ENCODE measurements at places on chromosomes 12 and 14. TPM values are rescaled to one million over a fixed set of nuclear protein-coding genes. Genes with fewer than 3 reads are reported as not detected.

- DNase-seq, result no peak
- no peaks in the 10 kb centered on the region for H3K27me3 ChIP-seq
- H3K4me1 ChIP-seq, result peaks cover 51% of the 10 kb centered on the region
- peak overlapping the region; percentile 98 for H3K27ac ChIP-seq
Observed at GRCh38 chr14:34983148-34983760, 462 bp downstream of the SRP54 start.

GRCh38 chr12:19991146-19991545, 377.2 kb upstream of the PDE3A start:
- no peak overlapping the region for H3K27ac ChIP-seq
- H3K4me1 ChIP-seq, result no peaks in the 10 kb centered on the region
- DNase-seq, result no peak
- H3K36me3 ChIP-seq, result no peaks in the 10 kb centered on the region

- DNase-seq, result no peak
- H3K27ac ChIP-seq, result no peak overlapping the region
- no peak overlapping the region for H3K4me3 ChIP-seq
- H3K27me3 ChIP-seq, result no peaks in the 10 kb centered on the region
Observed at GRCh38 chr12:104846056-104846767, 111.9 kb downstream of the SLC41A2 start.

GRCh38 chr12:7884689-7885088, 12.0 kb upstream of the SLC2A14 start:
- H3K4me3 ChIP-seq, result no peak overlapping the region
- H3K27ac ChIP-seq, result no peak overlapping the region
- no peaks in the 10 kb centered on the region for H3K4me1 ChIP-seq

DPPA3 gene
- not detected for polyA plus RNA-seq

DNA sequence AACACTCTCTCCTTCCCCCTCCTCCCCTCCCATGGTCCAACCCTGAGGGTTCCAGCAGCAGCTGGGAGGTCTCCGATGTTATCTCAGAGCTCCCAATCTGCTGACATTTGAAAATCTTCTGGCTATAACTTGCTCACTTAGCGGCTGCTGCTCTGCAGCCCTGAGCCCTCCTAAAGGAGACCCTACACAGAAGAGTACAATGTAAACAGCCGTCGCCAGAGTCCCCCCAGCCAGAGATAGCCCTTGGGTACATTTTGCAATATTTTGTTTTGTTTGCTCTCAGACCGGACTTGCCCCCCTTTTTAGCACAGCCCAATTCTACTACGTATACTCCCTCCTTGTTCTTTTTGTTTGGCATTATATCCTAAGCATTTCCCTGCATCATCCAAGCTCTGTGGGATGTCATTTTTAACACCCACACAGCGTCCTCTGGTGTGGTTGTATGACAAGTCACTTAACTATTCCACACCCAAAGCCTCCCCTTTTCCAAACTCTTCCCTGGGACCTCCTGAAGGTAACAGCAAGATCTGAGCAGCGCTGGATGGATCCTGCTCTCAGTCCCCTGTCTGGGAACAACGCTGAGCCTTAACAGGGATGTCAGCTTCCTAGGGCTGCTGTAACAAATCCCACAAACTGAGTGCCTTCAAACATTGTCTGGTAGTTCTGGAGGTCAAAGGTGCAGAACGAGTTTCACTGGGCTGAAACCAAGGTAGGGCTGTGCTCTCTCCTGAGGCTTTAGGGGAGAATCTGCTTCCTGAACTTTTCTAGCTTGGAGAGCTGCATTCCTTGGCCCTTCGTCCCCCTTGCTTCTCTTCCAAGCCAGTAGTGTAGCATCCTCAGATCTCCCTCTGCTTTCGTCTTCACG, 25.3 kb upstream of the TCL1B start:
- peaks cover 31% of the 10 kb centered on the region for H3K4me1 ChIP-seq
- peaks cover 4% of the 10 kb centered on the region for H3K27me3 ChIP-seq
- no peak for DNase-seq
- no peak overlapping the region for H3K4me3 ChIP-seq
- no peak overlapping the region for H3K27ac ChIP-seq
- no peaks in the 10 kb centered on the region for H3K36me3 ChIP-seq

GRCh38 chr12:112005419-112006395, 7.3 kb downstream of the TMEM116 start:
- H3K27ac ChIP-seq, result no peak overlapping the region
- H3K36me3 ChIP-seq, result no peaks in the 10 kb centered on the region
- no peak overlapping the region for H3K4me3 ChIP-seq
- H3K4me1 ChIP-seq, result peaks cover 25% of the 10 kb centered on the region

DNA sequence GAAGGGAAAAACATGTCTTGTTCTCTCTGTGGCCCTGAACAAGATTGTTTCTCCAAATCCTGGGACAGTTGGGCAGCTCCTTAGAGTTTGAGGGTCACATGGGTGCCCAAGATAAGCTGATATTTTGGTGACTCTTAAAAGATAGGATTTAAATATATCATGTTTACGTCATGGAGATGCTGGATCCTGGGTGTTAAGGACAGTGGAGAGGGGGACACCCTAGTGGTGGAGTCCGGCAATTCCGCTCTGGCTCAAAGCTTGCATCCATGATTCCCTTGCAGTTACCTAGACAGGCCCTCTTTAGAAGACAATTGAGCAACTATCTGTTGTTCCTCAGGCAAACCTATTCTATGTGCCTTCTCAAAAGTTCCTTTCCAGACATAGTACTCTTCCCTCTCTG, 101.8 kb downstream of the CMKLR1 start:
- no peaks in the 10 kb centered on the region for H3K36me3 ChIP-seq
- no peak overlapping the region for H3K4me3 ChIP-seq

DACT1 gene
- polyA plus RNA-seq, result 2.6 TPM

DNA sequence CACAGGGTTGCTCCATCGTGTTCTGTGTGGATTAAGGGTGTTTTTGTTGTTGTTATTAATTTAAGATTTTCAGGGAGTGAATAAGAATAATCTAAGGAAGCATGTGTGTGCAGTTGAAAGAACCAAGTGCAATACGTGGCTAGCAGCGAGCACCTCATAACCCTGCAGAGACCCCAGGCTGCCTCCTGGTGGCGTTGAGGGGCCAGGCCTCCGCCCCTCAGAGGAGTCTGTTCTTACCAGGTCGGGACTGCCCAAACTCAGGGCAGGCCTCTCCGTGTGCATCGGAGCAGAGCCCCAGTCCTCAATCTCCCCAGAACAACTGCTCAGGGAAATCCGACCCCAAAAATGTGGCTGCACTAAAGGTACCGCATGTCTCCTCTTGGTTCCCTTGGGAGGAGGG, 36.8 kb downstream of the IL31 start:
- no peak overlapping the region for H3K27ac ChIP-seq
- H3K4me1 ChIP-seq, result no peaks in the 10 kb centered on the region
- H3K27me3 ChIP-seq, result no peaks in the 10 kb centered on the region

TSPAN8 gene
- 2.5 TPM for polyA plus RNA-seq

DNA sequence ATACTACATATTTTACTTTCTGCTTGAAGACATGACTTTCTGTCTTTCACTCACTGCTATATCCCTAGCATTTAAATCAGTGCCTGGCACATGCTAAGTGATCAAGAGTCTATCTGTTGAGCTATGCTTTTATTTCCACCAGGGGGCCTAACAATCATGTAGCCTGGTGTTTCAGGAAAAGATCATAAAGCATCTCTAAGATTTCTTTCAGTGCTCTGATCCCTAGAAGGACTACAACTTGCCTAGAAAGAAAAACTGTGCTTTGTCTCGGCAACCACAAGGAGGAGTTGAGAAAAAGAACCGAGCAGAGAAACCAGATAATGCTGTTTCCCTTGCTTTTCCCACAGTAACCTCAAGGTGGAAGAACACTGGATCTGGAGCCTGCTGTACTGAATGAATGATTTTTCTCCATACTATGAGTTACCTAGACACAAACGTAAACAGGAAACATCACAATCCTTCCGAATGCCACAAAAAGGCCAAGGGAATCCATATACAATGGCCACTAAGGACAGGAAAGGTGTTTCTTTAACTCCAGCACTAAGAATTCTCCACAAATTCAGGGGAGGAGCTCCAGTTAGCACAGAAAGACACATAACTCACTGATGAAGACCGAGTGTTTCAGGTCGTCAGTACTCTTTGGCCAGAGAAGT, 1.2 kb downstream of the CRY1 start:
- DNase-seq, result no peak
- H3K4me3 ChIP-seq, result peak overlapping the region; percentile 70
- H3K4me1 ChIP-seq, result peaks cover 36% of the 10 kb centered on the region
- no peaks in the 10 kb centered on the region for H3K36me3 ChIP-seq

- no peaks in the 10 kb centered on the region for H3K4me1 ChIP-seq
- H3K4me3 ChIP-seq, result no peak overlapping the region
- H3K27ac ChIP-seq, result no peak overlapping the region
- no peak for DNase-seq
- no peaks in the 10 kb centered on the region for H3K27me3 ChIP-seq
- no peaks in the 10 kb centered on the region for H3K36me3 ChIP-seq
Observed at GRCh38 chr14:99129998-99130397, 142.0 kb downstream of the BCL11B start.

CPNE6 gene
- polyA plus RNA-seq, result not detected

NR1H4 gene
- 0.24 TPM for polyA plus RNA-seq

GRCh38 chr14:103078420-103078749, 5.6 kb upstream of the LBHD2 start:
- no peaks in the 10 kb centered on the region for H3K27me3 ChIP-seq
- DNase-seq, result peak; percentile 92
- no peak overlapping the region for H3K27ac ChIP-seq

- H3K36me3 ChIP-seq, result no peaks in the 10 kb centered on the region
- DNase-seq, result no peak
- H3K27me3 ChIP-seq, result no peaks in the 10 kb centered on the region
- no peaks in the 10 kb centered on the region for H3K4me1 ChIP-seq
- H3K4me3 ChIP-seq, result no peak overlapping the region
Observed at GRCh38 chr12:79098530-79098929, 234.0 kb downstream of the SYT1 start.

- H3K27me3 ChIP-seq, result peaks cover 5% of the 10 kb centered on the region
- H3K27ac ChIP-seq, result no peak overlapping the region
- no peak overlapping the region for H3K4me3 ChIP-seq
Observed at GRCh38 chr14:58640959-58641358, 3.2 kb downstream of the DACT1 start.

MAP1LC3B2 gene
- polyA plus RNA-seq, result 1.2 TPM

- H3K4me3 ChIP-seq, result no peak overlapping the region
- no peaks in the 10 kb centered on the region for H3K4me1 ChIP-seq
- no peak for DNase-seq
- no peaks in the 10 kb centered on the region for H3K36me3 ChIP-seq
Observed at GRCh38 chr14:32010604-32011125, 66.4 kb upstream of the ARHGAP5 start.

IL22 gene
- not detected for polyA plus RNA-seq

DNA sequence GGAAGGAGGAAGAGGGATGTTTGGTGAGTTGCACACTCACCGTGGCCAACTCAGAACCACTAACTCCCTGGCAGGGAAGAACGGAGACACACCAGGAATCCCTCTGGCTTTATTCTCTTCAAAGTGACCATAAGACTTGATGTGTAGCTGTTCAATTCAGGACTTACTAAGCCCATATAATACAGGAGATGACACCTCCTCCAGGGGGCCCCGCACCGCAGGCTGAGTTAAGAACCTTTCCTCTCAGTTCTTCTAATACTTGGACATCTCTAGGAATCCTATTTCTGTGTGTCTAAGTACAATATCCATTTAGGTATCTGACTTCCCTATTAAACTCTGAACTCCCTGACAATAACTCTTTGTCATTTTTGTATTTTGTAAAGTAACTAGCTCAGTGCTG, 49.5 kb downstream of the DCAF4 start:
- no peaks in the 10 kb centered on the region for H3K36me3 ChIP-seq
- no peak overlapping the region for H3K4me3 ChIP-seq
- H3K27me3 ChIP-seq, result no peaks in the 10 kb centered on the region
- peak; percentile 24 for DNase-seq
- no peak overlapping the region for H3K27ac ChIP-seq
- no peaks in the 10 kb centered on the region for H3K4me1 ChIP-seq

- H3K4me3 ChIP-seq, result no peak overlapping the region
- no peak for DNase-seq
- no peaks in the 10 kb centered on the region for H3K36me3 ChIP-seq
- no peak overlapping the region for H3K27ac ChIP-seq
- peaks cover 9% of the 10 kb centered on the region for H3K4me1 ChIP-seq
- H3K27me3 ChIP-seq, result peaks cover 46% of the 10 kb centered on the region
Observed at GRCh38 chr12:11497995-11498394, 102.6 kb upstream of the PRB2 start.

Data from spleen (tissue), 13 donors.